Activated CD8-positive, alpha-beta memory T cell treated with anti-CD3 and anti-CD28 coated beads, Interleukin-2, amount 10 ng/mL, durations not matched to agents 7 days and 5 days (primary cell): ENCODE measurements at places on chromosomes 13 and 19.

GRCh38 chr19:1685046-1685445, 32.6 kb upstream of the TCF3 start:
- DNase-seq: no peak

- DNase-seq: no peak
Measured at GRCh38 chr13:43136920-43137575, 113.7 kb downstream of the DNAJC15 start.

- DNase-seq: peak; percentile 87
Measured at GRCh38 chr19:46714444-46715106, 2.3 kb downstream of the PRKD2 start.

GRCh38 chr19:18762125-18763023, 28.7 kb downstream of the COMP start:
- no peak for DNase-seq

DNA sequence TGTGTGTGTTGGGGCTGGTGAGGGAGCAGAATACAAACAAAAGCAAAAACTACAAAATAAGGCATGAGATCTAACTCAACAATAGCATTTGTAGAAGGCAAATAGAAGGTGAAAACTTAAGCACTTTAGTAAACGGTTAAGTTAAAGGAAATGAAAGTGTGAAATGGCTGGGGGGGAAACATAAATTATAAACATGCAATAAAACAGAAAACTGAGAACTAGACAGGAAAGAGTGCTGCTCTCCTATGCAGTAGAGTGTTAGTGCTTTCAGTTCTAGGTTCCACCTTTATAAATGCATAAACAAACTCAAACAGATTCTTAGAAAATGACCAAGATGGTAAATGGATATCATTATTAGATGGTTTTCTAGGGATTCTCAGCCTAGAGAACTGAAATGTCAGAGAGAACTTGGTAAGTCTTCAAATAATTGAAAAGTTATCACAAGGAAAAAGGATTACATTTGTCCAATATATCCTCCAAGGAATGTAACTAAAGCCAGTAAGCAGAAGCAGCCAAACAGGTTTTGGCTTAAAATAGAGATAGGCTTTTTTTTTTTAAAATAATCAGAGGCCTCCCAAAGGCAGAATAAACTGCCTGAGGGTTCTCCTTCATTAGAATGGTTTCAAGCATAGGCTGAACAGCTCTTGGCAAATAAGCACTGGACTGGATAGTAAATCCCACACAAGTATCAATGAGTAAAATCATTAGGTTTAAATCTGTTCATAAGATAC, 23.3 kb downstream of the RBM26 start:
- no peak for DNase-seq

- no peak for DNase-seq
Measured at GRCh38 chr13:55263045-55263444, 1877.7 kb upstream of the PRR20A start.

DNA sequence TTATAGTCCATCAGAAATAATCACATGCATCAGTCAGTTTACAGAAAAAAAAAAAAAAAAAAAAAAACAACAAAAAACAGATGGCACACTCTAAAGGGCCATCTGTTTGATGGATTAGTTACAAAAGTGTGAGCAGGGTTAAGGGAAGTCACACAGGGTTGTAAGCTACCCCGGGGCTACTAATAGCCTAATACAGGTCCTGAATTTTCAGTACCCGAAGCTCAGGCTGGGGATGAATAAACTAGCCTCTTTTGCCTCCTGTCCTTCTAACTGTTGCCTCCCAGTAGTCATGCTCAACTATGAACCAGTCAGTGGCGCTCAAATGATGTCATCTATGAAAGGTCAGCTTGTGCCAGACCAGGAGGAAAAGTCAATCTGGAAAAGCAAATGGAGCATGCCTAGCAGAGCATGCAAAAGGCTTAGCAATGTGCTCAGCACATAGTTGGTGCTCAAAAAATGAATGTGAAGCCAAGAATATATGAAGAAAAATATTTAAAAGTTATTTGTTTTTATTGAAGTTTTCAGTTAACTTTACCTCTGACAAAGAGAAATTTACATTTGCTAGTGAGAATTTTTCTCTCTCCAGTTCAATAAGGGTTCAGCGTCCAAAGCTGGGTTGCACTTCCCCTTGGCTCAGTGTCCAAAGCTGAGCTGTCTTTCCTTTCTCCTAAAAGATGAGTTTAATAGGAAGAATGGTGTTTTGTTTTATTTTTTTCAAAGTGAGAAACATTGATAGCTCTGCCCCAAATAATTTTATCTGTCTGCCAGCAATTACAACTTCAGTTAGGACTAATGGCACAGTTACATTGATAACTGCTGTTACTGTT, 30.8 kb upstream of the LRCH1 start:
- DNase-seq: no peak

GRCh38 chr19:44824761-44825160, 15.9 kb downstream of the BCAM start:
- DNase-seq: no peak

DNA sequence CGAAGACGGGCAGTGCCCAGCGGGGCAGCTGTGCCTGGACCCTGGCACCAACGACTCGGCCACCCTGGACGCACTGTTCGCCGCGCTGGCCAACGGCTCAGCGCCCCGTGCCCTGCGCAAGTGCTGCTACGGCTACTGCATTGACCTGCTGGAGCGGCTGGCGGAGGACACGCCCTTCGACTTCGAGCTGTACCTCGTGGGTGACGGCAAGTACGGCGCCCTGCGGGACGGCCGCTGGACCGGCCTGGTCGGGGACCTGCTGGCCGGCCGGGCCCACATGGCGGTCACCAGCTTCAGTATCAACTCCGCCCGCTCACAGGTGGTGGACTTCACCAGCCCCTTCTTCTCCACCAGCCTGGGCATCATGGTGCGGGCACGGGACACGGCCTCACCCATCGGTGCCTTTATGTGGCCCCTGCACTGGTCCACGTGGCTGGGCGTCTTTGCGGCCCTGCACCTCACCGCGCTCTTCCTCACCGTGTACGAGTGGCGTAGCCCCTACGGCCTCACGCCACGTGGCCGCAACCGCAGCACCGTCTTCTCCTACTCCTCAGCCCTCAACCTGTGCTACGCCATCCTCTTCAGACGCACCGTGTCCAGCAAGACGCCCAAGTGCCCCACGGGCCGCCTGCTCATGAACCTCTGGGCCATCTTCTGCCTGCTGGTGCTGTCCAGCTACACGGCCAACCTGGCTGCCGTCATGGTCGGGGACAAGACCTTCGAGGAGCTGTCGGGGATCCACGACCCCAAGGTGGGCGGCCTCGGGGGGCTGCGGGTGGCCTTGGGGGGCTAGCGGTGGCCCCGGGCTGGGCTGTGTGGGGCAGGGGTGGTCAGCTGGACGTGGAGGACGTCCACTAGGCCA, 4.8 kb downstream of the GRIN3B start:
- no peak for DNase-seq

DNA sequence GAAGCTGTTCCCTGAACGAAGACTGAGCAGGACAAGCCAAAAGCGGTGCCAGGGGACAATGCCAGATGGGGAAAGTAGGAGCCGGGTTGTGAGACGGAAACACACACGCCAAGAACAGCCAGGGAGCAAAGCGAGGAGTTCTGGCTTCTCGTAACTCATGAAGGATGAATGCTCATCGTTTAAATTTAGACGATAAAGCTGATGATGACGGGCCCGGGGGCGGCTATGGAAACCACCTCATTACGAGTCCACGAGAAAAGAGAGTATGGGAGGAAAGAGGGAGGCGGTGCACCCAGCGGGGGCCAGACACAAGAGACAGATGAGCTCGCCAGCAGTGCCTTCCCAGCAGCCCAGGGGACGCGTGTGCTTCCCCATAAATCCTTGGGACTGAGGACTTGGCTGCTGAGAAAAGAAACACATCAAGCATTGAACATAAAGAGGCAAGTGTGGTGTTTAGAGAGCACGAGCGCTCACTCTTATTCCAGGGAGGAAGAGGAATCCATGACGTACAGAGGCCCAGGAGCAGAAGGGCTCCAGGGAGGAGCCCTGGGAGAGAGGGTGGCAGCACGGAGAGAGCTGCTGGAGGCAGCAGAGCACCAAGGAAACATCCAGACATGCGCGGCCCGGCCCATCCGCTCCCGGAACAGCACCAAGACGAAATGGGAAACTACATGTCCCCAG, 70.7 kb downstream of the EPS15L1 start:
- no peak for DNase-seq

DNA sequence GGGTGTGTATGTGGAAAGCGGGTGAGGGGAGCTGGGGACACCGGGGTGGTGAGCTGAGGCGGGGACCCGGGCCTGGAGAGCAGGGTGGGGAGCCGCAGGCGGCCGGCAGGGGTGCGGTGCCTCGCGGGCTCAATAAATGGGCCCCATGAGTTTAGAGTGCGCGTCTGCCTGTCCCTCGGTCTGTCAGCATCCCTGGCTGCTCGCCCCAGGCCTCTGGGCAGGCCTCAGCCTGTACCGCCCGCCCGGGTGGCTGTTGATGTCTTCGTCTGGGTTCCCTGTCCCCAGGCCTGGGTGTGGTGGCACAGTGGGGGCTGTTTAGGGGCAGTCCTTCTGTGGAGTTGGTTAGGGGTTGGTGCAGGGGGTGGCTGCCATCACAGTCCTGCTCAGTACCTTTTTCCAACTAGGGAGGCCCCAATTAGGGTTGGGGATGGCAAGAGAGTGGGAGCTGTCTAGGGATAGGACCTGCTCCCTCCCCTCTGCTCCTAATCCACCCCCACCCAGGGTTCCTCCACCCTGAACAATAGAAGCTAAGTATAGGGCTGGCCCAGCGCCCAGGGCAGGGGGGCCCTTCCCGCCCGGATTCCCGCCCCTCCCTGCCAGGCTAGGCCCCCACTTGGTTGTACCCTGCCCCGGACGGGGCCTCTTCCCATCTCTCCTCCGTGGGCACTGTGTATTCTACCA, 12.2 kb downstream of the CIC start:
- DNase-seq: peak; percentile 56

- no peak for DNase-seq
Measured at GRCh38 chr19:28563964-28564921, 648.7 kb downstream of the UQCRFS1 start.

GRCh38 chr13:58592786-58593185, 961.2 kb downstream of the PCDH17 start:
- DNase-seq: no peak

GRCh38 chr13:108342369-108343289, 73.1 kb downstream of the TNFSF13B start:
- DNase-seq: no peak

GRCh38 chr19:43599635-43600295, 3.4 kb downstream of the ZNF576 start:
- no peak for DNase-seq

GRCh38 chr19:32038021-32038920, 307.1 kb upstream of the ZNF507 start:
- DNase-seq: no peak

DNA sequence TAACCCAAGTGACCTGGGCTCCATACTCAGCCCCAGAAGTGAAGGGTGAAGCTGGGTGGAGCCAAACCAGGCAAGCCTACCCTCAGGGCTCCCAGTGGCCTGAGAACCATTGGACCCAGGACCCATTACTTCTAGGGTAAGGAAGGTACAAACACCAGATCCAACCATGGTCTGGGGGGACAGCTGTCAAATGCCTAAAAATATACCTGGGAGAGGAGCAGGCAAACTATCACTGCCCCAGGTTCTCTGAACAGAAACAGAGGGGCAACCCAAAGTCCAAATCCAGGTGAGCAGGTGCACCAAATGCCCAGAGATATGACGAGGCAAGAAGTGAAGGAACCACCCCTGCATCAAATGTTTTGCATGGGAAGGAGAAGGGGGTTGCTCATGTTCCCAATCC, 6.1 kb upstream of the CEACAM7 start:
- DNase-seq: peak; percentile 9

DNA sequence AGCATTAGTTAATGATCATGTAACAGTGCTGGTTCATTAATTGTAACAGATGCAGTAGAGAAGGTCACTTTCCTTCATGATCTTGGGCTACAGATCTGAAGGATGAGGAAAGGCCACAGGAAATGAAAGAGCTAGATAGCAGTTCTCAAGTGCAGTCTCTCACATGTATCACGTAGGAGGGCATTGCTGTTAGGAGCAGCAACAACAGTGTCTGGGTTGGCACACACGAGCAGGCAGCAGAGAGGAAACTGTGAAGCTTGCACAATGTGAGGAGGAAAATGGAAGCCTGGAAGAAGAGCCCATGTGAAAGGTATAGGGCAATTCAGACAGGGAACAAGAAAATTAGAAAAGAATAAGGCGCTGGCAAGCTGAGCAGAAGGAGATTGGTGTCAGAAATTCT, 1741.5 kb downstream of the PCDH9 start:
- DNase-seq: no peak

- DNase-seq: no peak
Measured at GRCh38 chr13:42707586-42707985, 73.8 kb upstream of the FAM216B start.

DNA sequence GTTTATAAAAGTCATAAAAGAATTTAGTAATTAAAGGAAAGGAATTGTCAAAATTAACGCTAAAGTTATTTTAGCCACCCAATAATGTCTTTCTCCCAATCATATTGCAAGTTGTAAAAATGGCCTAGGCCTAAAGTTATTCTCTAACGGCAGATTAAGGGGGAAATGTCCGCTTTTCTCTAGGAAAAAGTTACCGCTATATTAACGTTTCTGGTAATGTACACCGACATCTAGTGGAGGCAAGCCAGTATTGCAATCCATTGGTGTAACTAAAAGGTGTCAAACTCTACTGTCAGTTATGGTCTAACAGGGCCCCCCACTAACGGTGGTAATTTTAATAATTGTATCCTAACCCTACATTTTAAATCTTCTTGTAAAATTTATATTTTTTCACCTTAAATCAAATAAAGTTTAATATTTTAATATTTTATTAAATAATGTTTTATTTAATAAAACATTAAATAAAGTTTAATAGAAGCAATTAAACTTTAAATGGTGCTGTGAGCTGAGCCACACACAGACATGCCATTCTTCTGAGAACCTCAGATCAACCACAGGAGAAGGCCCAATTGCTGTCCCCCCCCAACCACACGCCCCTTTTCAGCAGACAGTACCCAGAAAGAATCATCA, 35.9 kb upstream of the ZSCAN5A start:
- peak; percentile 67 for DNase-seq

GRCh38 chr13:109401891-109402290, 384.5 kb downstream of the IRS2 start:
- no peak for DNase-seq

- DNase-seq: no peak
Measured at GRCh38 chr19:33885236-33885635, 88.6 kb downstream of the KCTD15 start.

DNA sequence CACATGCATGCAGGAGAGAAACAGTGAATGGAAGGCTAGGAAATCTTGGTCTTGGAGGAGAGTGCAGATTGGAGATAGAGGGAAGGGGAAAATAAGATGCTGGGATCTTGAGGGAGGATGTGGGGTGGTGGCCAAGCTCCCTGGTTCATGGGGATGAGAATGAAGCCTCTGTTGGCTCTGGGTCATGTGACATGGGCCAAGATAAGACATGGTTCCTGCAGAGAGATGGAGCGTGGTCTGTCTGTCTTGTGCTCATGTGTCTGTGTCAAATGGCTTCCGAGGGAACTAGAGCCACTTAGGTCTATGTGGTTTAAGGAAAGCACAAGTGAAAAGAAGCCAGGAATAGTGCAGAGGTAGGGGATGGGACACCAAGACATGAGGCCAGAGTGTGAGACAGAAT, 30.8 kb upstream of the FFAR2 start:
- DNase-seq: no peak
